Heart left ventricle (tissue), 16 donors: ENCODE measurements at places on chromosomes 3 and 15.

- no peak for DNase-seq
Measured at GRCh38 chr3:9820946-9821345, 10.9 kb downstream of the TTLL3 start.

DNA sequence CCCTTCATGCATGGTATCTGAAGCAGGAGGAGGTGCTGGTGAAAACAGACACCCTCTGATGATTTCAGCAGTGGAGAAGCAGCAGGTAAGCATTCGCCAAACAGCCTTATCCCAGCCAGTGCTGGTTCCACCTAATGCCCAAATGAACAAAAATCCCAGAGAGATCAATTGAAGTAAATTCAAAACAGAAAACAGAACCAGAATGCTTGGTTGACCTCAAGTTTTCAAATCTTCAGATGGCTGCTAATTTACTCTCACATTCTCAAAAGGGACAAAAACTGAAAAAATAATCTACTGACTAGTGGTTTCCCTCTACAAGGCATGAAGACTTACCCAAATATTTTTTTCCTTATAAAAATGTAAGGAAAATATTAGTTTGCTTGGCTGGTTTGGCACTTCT is 87.0 kb upstream of the MYO5C start:
- DNase-seq: no peak

GRCh38 chr15:69992348-69992747 is 105.4 kb downstream of the TLE3 start:
- no peak for DNase-seq

DNA sequence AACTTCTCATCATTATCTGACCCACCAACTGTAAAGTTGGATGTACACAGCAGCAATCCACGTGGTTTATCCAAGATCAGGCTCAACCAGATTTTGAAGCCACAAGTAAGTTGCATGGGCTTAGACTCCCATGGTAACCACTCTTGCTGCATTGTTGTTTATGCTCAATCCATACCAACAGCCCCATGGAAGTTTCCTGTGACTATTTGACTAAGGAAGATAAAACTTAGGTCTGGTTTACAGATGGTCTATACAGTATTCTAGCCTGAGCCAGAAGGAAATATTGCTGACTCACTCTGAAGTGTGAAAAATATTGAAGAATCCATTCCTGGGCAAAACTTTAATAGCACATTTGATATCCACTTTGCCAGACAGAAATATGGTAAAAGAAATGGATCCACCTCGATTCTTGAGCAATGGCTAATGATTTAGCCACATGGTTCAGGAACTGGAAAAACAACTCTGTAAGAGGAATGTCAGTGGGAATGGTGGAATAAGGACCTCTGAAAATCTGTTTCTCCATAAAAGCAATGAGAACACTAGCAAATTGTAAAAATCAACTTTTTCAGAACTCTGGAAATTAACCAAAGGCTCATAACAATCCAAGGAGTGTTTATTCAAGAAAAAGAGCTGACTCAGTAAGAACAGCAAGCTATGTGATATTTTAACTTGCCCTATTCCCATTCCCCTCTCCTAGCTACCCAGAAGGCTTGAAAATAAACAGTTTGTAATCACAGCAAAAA is 162.9 kb upstream of the STT3B start:
- no peak for DNase-seq

DNA sequence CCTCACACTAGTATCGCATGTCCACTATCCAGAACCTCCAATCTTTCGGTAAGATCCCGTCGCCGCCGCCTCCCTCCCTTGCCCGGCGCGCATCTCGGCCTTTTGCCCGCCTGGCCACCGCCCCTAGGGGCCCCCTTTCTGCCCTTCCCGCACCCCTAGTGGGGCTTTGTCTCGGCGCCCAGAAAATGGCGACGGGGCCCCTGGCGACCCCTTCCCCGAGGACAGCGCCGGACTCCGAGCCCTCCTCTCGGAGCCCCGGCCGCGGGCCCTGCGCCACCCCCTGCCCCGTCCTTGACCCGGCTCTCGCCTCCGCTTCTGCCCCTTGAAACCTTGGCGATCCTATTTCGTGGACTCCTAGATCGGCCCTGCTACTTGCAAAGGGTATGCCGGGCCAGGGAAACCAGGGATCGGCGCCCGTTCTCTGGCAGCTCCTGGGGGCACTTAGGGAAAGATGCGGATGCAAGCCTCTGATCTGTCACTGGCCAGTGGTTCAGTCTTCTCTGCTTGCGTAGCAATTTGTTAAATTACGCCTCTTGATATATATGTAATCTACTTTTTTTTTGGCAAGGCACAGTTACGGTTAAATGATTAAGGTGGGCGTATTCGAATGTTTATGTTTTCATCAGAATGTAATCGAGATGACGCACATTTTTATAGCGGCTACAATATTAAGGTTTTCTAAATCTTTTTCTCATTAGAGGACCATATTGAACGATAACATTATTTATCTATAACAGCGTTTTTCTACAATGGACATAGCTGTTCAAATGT is 603 bp downstream of the EIF1B start:
- peak; percentile 40 for DNase-seq
